ENCODE measurements at places on chromosomes 6 and 20.

DNA sequence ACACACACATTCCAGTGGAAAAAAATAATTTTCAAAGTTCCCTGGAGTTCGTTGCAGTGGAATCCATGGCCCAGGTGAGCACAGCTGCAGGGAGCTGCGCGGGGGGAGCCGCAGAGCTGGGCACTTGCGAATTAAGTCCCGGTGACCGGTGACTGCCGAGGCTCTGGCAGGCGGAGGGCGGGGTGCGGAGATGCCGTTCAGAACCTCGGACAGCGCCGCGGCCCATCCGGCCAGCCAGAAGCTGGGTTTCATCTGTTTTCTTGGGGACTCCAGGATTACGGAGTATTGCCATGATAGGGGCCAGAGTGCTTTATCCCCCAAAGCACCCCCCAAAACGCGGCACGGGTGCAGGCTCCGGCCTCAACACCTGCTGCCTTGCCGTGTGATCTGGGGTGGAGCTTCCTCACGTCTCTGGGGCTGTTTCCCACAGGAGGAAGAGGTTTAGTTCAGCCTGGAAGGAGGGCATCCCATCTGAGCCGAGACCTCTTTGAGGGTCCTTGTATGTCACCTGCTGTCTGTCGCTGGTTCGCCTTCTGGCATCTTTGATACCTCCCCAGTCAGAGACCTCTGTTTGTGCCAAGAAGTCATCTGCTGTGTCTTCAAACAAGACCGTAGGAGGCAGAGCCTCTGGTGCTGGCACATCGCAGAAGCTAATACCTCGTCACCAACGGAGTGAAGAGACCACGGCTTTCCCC, 99.4 kb downstream of the YTHDF1 start:
- DNase-seq: peak; percentile 8

DNA sequence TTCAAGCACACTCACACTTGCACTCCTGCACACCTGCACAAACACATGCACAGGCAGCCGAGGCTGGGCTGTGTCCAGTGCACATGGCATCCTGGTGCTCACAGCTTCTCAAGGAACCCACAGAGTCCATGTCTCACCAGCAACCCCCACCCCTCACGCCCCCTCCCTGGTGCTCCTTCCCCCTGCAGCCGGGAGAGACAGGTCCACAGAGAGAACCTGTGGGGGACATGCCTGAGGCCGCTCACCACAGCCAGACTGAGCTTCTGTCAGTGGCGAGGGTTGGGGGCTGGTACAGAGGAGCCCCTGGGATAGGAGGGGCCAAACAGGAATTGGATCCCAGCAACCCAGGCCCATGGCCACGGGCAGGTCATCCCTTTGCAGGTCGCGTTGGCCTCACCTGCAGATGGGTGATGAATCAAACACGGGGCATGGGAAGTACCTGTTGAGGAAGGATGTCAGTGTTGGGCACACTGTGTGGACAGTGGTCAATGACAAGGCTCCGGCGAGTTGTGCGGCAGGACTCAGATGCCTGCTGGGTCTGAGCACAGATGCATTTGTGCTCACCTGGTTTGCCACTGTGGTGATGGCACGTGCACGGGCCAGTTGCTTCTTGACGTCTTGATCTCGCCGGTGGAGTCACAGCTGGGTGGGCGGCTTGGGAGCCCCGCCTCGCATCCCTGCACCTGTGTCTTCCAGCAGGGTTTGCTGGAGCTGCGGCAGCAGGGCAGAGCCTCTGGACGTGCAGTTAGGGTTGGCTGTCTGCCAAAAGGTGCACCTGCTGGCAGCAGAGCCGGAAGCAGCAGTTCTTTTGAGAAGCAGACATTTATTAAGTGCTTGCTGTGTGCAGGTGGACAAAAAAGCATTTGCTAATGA, 113.0 kb downstream of the ERMARD start:
- no peak for DNase-seq

DNA sequence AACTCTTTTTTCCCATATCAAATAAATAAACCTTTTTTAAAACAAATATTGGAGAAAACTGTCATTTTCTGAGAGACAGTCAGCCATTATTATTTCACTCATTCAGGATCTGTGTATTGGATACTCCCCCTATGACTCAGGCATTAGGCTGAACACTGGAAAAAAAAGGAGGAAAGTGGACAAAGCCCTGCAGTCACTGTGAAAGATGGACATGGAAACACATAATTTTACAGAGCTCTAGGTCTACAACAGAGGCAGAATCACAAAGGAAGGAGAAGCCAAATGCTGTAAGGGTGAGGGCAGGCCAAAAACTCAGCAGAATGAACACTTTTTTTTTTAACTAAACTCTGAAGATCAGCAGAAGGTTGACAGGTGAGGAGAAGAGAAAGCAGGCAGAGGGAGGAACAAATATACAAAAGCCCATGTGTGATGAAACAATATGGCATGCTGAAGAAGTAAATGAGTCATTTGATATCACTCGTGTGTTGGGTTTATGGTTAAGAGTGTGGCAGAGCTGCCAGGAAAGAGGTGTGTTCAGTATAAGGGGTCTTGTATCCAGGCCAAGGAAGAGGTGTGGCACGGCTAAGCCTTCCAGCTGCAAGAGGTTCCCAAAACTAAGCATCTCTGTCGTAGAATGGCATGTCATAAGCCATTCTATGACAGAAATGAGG, 39.1 kb downstream of the EPB41L2 start:
- peak; percentile 82 for DNase-seq

DNA sequence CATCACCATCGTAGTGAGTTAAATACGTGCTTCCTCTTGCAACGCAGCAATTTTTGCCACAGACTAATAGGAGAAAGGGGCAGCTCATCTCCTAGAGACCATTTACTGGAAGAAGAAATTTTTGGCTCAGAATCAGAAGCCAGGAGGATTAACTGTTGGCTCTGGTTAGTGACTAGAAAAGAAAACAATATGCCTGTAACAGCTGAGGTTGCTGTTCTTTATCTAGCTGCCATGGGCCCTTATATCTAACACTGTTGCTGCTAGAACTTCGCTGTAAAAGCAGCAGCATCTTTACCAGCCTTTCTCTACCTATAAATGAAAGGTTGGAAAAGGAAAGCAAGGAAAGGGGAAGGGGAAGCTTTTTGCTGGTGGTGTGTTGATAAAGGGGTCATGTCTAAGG, 65.9 kb downstream of the FAM135A start:
- DNase-seq: peak; percentile 35

- no peak for DNase-seq
Observed at GRCh38 chr6:3899970-3900439, 50.8 kb downstream of the FAM50B start.

DNA sequence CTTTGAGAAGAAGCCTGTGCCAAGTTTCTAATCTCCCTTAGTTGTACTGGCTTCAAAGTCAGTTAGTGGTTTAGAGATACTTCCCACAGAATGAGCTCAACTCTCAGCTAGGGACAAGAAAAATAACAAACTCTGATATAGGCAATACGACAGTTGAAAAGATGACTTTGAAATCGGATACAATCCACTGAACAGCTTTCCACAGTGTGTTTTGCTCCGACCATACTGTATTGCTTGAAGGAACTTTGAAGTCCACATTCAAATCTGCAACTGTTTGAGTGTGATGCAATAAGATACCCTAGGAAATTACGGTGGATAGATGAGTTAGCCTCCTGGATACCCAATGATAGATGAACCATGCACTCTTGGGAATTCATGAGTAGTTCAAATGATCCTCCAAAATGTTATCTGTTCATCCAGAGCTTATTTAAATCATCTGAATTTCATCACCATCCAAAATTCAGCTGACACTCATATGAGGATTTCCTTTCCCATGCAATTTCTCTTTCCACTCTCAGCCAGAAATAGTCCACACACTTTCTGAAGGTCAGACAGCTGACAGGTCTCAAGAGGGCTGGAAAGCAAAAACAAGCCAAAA, 443.8 kb downstream of the HAO1 start:
- DNase-seq: no peak

- DNase-seq: no peak
Observed at GRCh38 chr6:41420186-41420585, 84.8 kb downstream of the NCR2 start.

DNA sequence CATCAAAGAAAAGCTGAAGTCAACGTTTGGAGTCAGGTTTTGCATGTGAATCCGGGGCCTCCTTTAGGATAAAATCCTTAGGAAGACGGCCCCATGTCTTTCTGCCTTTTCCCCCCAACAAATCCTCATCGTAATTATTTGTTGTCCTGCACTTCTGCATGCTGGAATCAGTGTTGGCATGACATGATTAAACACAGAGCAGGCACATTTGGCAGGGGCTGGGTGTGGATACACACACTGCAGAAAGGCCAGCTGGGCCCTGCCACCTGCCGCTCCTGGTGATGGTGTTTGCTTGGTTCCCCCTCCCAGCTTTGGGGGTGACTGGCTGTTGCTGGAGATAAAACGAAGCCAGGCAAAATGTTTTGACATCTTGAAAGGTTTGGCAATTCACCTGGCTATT, 46.3 kb upstream of the FOXA2 start:
- no peak for DNase-seq

DNA sequence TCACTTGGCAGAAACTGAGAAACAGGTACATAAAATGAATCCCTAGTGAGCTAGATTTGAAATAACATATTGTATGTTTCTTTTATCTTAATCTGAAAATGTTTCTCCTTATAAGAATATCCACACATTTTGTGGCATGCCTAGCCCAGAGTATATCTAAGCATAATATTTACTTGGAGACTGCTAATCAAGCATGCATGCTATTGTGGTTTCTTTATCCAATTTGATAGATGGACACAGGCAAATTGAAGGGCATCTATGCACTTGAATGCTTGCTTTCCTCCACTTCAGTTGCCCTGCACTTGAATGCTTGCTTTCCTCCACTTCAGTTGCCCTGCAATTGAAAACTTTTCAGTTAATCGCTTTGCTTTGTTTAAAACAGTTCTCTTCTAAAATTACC, 729.8 kb downstream of the TBC1D32 start:
- DNase-seq: no peak

DNA sequence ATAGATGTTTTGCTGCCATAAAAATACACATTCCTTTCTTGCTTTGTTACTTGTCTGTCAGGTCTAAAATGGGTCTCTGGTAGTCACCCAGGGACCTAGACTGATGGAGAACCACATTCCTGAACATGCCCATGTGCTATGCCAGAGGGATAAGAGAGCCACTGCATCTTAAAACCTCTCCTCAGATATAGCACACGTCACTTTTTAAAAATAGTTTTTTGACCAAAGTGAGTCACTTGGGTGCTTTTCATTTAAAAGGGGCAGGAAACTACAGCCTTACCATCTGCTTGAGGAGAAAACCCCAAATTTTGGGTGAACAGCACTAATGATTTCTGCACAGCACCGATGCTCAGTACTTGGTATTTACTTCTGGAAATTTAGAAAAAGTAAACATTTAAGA, 197.8 kb downstream of the OGFRL1 start:
- peak; percentile 53 for DNase-seq

DNA sequence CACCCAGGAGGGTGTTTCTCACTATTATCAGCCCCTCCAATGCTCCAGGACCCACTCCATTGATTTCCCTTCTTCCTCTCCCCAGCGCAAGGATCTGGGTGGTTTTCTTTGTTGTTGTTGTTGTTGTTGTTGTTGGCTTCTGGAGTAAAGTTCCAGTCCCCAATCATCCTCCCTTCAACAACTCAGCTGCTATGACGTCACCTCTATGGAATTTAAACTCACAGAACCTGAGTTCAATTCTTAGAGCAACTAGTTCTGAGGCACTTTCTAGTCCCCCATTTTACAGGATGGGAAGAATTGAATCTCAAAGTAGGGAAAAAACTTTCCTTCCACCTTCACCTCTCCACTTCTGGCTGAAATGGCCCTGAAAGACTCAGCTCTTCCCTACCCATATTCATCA, 9.7 kb upstream of the WFDC8 start:
- DNase-seq: no peak

DNA sequence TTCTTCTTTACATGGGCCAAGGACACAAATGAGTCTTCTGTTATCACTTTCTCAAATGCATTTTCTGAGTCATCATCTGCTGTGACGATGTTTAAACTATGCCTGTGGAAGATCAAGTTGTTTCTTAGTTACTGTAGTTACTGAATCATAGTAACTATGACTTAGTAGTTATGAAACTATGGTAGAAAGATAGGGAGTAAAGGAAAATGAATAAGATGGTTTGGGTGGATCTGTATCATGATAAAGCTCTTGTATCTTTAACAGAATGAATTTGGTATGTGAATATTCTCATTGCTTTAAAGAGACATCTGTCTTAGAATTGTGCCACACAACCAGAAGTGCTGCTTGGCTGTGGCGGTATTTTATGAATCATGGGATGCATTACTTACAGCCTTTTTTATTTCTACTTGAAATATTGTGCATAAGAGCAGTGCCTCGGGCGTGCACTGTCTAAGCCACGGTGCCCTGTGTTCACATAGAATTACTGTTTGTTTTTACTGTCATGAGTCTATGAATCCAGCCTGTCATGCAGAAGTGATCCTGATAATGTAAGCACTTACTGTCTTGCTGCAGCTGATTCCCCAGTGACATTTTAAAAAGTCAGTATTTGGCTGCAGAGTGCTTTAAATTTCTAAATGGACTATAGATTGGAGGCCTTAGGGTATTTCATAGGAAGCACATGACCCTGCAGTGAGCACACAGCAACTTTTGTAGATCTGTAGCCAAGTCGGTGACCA, 215.2 kb downstream of the TMEM242 start:
- peak; percentile 98 for DNase-seq

GRCh38 chr6:108253241-108253640, 7.6 kb downstream of the SNX3 start:
- DNase-seq: no peak

GRCh38 chr20:47843886-47844567, 58.7 kb upstream of the SULF2 start:
- DNase-seq: no peak

DNA sequence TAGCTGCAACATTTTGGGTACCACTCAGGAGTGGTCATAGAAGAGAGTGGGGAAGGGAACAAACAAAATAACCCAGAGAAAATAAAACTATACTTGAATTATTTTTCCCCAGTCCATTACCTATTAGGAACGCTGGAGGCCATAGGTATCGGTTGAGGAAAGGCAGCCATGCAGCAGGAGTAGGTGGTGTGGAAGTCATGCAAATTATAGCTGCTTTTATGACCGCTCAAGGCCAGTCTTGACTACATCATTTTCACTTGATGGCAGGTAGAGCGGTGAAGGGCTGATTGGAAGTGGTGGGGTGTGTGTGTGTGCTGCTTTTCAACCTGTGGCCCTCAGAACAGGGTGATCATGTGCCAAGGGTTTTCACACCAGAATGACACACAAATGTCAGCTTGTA, 36.5 kb upstream of the KIF13A start:
- no peak for DNase-seq

DNA sequence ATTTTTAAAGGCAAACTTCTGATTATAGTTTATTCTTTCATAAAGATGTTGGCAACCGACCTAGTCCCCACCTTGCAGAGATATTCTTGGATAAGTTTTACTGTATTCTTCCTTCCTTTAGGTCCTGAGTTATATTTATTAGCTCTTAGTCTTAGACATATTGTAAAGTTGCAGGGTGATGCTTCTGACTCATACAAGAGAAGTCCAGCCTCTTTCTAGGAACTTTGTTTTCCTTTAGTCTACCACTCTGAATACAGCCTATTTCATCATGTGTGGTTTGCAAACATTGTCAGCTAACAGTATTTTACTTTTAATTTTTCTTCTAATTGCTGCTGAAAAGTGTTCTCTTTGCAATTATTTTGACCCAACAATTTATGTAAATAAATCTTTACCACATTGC, 686.7 kb downstream of the COL12A1 start:
- peak; percentile 81 for DNase-seq

GRCh38 chr6:109794201-109794923, 103.3 kb downstream of the FIG4 start:
- DNase-seq: peak; percentile 88
